ENCODE measurements at places on chromosomes 5 and 9. TPM values are rescaled to one million over a fixed set of nuclear protein-coding genes. Genes with fewer than 3 reads are reported as not detected.

GRCh38 chr5:133983674-133984073 lies 15.2 kb upstream of the C5orf15 start:
- no peak overlapping the region for H3K4me3 ChIP-seq
- no peaks in the 10 kb centered on the region for H3K4me1 ChIP-seq
- no peak for DNase-seq
- no peaks in the 10 kb centered on the region for H3K27me3 ChIP-seq

DNA sequence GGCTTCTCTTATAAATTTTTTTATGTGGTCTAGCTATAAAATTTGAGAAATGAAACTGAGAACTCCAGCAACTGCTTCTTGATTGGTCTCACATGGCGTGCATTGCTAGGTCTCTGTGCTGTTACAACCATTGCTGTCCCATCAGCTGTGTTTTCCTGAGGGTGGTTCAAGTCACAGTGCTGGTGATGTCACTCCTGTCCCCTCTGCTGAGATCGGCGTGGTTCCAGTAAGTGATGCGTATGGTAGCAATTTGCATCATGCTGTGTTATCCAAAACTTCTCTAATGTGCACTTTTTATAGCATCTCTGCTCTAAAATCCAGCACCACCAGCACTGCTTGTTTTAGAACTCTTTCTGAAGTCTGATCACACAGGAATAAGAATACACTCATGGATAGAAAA lies 112.6 kb upstream of the ZNF608 start:
- H3K36me3 ChIP-seq, result no peaks in the 10 kb centered on the region
- DNase-seq, result no peak
- H3K27ac ChIP-seq, result no peak overlapping the region
- peaks cover 13% of the 10 kb centered on the region for H3K4me1 ChIP-seq
- no peaks in the 10 kb centered on the region for H3K27me3 ChIP-seq

- no peaks in the 10 kb centered on the region for H3K36me3 ChIP-seq
- H3K4me3 ChIP-seq, result peak overlapping the region; percentile 31
- peaks cover 26% of the 10 kb centered on the region for H3K27me3 ChIP-seq
- H3K27ac ChIP-seq, result no peak overlapping the region
- H3K4me1 ChIP-seq, result peaks cover 20% of the 10 kb centered on the region
- no peak for DNase-seq
Measured at GRCh38 chr5:3594510-3595005, 1.1 kb upstream of the IRX1 start.

DNA sequence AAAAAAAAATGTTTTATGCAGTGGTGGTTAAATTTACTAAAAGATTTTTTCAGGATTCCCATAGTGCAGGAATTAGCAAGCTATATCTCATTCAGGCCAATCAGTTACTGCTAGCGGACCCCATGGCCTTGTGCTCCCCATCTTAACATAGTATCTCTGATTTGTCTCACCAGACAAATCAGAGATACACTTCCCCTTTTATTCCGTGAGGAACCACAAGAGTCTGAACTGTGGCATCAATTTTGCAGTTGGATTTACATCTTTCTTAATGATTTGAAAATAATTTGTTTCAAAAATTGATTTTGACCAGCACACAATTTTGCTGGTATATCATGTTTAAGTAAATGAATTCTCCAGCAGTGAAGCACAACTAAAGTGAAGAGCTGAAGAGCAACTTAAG lies 17.9 kb downstream of the ITGA1 start:
- H3K27me3 ChIP-seq, result no peaks in the 10 kb centered on the region
- no peak for DNase-seq
- no peak overlapping the region for H3K27ac ChIP-seq
- H3K36me3 ChIP-seq, result no peaks in the 10 kb centered on the region

The COMMD10 gene
- 22.6 TPM for total RNA-seq

DNA sequence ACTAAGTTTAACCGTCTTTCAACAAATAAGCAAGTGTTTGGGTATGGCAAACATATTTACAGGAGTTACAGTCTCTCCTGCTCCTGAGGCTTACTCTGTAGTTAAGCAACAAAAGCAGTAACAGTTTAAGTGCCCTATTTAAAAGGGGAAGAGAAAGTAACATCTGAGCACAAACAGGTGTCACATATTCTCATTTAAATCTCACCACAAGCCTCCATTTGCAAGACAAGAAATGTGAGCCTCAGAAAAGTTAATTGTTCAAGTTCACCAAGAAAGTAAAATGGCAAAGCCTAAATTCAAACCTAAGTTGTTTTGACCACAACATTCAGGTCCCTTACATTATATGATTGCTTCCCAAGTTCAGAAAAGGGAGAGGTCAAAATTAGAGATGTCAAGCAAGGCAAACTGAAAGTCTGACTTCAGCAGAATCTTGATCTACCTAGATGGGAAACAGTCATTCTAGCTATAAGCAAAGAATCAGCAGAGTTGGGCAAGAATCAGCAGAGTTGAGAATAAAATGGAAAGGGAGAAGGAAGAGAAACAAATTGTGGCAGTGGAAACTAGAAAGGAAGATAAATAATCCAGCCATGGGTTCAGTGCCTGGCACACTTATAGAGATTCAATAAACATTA lies 93.4 kb downstream of the STRBP start:
- no peak overlapping the region for H3K4me3 ChIP-seq
- H3K4me1 ChIP-seq, result no peaks in the 10 kb centered on the region
- H3K36me3 ChIP-seq, result no peaks in the 10 kb centered on the region
- no peaks in the 10 kb centered on the region for H3K27me3 ChIP-seq
- H3K27ac ChIP-seq, result no peak overlapping the region

DNA sequence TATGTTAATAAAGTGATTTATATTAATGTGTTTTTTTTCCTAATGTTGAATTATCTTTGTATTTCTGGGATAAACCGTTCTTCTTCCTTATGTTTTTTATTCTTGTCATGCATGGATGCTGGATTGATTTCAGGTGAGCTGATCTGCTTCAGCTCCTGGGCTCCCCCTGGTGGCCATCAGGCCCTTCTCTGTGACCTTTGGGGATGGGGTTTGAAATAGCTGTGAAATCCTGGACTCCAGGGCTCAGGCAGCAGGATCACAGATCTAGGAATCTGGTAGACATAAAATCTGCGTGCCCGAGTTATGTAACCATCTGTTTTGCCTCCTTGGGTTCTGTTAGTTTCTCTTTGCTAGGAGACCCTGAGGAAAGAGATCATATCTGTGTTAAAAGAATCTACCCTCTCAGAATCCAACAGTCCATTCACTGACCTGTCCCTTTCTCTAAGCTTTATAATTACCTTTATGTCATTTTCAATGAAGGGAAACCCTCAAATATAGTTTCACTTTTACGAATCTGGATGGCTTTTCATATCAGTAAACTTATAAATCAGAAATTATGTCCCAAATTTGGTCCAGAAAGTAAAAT lies 12.2 kb upstream of the OR13J1 start:
- H3K4me1 ChIP-seq, result no peaks in the 10 kb centered on the region
- no peak overlapping the region for H3K4me3 ChIP-seq
- no peak overlapping the region for H3K27ac ChIP-seq
- no peak for DNase-seq
- no peaks in the 10 kb centered on the region for H3K27me3 ChIP-seq
- no peaks in the 10 kb centered on the region for H3K36me3 ChIP-seq

The SLCO6A1 gene
- total RNA-seq, result not detected

The MCTP1 gene
- total RNA-seq, result 12.8 TPM

DNA sequence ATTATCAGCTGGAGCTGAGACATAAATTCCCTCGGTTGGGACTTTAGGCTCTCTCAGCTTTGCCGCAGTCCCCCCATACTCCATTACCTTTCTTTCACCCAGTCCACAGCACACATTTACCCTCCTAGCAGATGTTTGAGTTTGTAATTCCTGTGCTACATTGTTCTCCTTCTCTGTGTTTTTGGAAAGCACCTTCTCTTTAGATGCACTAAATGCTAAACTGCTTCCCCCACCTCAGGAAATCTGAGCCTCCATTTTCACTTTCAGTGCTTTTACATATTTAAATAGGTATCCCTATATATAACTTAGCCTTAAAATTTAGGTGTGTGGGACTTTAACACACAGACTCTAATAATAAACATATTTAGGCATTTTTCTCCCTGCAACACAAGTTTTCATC lies 356.9 kb downstream of the NFIB start:
- H3K27ac ChIP-seq, result no peak overlapping the region
- H3K27me3 ChIP-seq, result no peaks in the 10 kb centered on the region
- no peaks in the 10 kb centered on the region for H3K4me1 ChIP-seq
- no peaks in the 10 kb centered on the region for H3K36me3 ChIP-seq
- DNase-seq, result no peak
- H3K4me3 ChIP-seq, result no peak overlapping the region

DNA sequence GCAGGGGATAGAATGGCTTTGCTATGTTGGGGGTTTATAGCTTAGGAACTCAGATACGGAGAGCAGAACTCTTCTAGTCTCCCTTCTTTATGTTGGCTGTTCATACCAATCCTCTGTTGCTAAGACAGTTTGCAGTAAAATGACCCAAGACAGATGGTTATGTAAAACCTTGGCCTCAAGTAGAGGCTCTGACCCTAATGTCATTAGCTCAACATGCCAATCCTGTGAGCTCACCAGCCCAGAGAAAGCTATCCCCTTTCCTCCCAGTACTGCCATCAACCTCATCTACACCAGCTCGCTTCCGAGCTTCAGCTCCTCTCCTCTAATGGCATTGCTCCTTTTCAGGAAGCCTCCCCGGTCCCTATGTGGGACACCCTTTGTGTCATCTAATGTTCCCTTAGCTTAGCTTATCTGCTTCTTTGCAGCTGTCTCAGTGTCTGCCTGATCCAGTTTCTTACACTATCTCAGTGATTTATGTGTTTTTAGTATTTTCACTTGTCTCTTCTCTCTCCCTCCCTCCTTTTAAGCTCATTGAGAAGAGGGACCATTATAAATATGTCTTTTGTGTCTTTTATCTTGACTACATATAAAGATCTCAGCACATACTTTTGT lies 281.3 kb upstream of the CLINT1 start:
- no peak overlapping the region for H3K27ac ChIP-seq
- H3K4me1 ChIP-seq, result peaks cover 6% of the 10 kb centered on the region
- H3K27me3 ChIP-seq, result no peaks in the 10 kb centered on the region
- no peaks in the 10 kb centered on the region for H3K36me3 ChIP-seq
- H3K4me3 ChIP-seq, result no peak overlapping the region

The NHP2 gene
- 172 TPM for total RNA-seq

The LCN9 gene
- total RNA-seq, result not detected

DNA sequence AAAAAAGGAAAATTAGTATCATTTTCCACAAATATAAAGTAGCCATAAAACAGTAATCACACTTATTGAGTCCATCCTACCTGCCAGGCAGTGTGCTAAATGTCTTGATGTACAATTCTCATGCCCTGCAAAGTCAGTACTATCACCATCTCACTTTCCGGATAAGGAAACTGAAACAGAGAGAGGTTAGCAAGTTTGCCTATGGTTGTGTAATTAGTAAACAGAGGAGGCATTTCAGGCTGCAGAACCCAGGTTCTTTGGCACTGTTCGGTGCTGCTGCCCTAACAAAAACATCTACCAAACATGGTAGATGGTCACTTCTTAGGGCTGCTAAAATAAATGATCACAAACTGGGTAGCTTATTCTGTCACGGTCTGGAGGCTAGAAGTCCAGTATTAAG lies 22.6 kb downstream of the PLAC8L1 start:
- DNase-seq, result no peak
- no peak overlapping the region for H3K4me3 ChIP-seq
- no peaks in the 10 kb centered on the region for H3K36me3 ChIP-seq
- no peaks in the 10 kb centered on the region for H3K27me3 ChIP-seq

- no peaks in the 10 kb centered on the region for H3K27me3 ChIP-seq
- H3K36me3 ChIP-seq, result no peaks in the 10 kb centered on the region
- peaks cover 48% of the 10 kb centered on the region for H3K4me1 ChIP-seq
- DNase-seq, result no peak
Measured at GRCh38 chr5:157464519-157465171, 4.6 kb downstream of the NIPAL4 start.

The TRPM3 gene
- total RNA-seq, result 0.25 TPM

GRCh38 chr5:136311999-136312398 lies 53.3 kb downstream of the TRPC7 start:
- no peak overlapping the region for H3K27ac ChIP-seq
- H3K36me3 ChIP-seq, result no peaks in the 10 kb centered on the region
- no peaks in the 10 kb centered on the region for H3K27me3 ChIP-seq
- no peaks in the 10 kb centered on the region for H3K4me1 ChIP-seq

DNA sequence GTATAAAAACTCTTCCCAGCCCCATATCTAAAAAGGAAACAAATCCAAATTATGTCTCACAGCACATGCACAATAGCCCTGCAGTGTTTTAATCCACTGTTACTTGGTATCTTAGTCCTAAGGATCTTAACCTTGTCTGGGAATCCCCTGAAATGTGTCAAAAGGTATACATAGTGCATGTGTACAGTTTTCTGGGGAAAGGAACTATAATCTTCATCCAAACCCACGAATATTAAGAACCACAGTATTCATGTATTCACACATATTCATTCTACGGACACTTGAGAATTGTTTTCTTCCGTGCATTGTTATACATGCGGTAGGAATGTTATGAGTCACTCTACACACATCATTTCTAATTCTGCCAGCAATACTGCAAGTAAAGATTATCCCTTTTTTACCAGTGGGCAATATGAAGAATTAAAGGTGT lies 47.8 kb upstream of the SNX2 start:
- H3K4me3 ChIP-seq, result no peak overlapping the region
- H3K36me3 ChIP-seq, result no peaks in the 10 kb centered on the region
- H3K27me3 ChIP-seq, result no peaks in the 10 kb centered on the region
- no peak overlapping the region for H3K27ac ChIP-seq

The C5 gene
- total RNA-seq, result 2.0 TPM

GRCh38 chr9:72476100-72476499 lies 45.3 kb upstream of the TMC1 start:
- H3K36me3 ChIP-seq, result no peaks in the 10 kb centered on the region
- no peak overlapping the region for H3K4me3 ChIP-seq
- no peaks in the 10 kb centered on the region for H3K27me3 ChIP-seq
- peaks cover 21% of the 10 kb centered on the region for H3K4me1 ChIP-seq
- DNase-seq, result no peak

The PTAR1 gene
- 56.5 TPM for total RNA-seq

- no peak overlapping the region for H3K27ac ChIP-seq
- no peaks in the 10 kb centered on the region for H3K4me1 ChIP-seq
- no peaks in the 10 kb centered on the region for H3K36me3 ChIP-seq
- no peaks in the 10 kb centered on the region for H3K27me3 ChIP-seq
- no peak for DNase-seq
Measured at GRCh38 chr5:36855141-36855495, 21.5 kb upstream of the NIPBL start.

DNA sequence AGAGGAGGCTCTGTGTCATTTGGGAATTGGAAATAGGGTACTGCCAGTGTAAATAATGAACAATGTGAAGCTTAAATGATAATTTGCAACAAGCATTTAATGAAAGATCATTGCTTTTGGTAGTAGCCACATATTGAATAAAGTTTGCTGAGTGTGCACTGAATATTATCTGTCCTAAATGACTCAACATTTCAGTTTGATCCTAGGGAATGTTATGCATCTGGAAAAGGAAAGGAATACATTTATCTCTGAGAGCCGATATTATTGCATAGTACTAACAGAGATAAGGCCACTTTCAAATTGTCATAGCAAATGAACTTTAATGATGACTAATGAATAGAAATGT lies 8.7 kb upstream of the ELL2 start:
- H3K27ac ChIP-seq, result no peak overlapping the region
- no peaks in the 10 kb centered on the region for H3K27me3 ChIP-seq
- H3K4me1 ChIP-seq, result no peaks in the 10 kb centered on the region
- H3K36me3 ChIP-seq, result no peaks in the 10 kb centered on the region

GRCh38 chr5:65191554-65192135 lies 290.1 kb downstream of the ADAMTS6 start:
- no peak overlapping the region for H3K4me3 ChIP-seq
- no peaks in the 10 kb centered on the region for H3K36me3 ChIP-seq
- H3K4me1 ChIP-seq, result no peaks in the 10 kb centered on the region
- H3K27me3 ChIP-seq, result no peaks in the 10 kb centered on the region
- DNase-seq, result no peak

All from vagina (tissue), 2 donors.